NCI-H1417 treated with DMSO at 0.1 percent for 48 hours (cell line): ENCODE measurements at places on chromosomes 2 and 18.

DNA sequence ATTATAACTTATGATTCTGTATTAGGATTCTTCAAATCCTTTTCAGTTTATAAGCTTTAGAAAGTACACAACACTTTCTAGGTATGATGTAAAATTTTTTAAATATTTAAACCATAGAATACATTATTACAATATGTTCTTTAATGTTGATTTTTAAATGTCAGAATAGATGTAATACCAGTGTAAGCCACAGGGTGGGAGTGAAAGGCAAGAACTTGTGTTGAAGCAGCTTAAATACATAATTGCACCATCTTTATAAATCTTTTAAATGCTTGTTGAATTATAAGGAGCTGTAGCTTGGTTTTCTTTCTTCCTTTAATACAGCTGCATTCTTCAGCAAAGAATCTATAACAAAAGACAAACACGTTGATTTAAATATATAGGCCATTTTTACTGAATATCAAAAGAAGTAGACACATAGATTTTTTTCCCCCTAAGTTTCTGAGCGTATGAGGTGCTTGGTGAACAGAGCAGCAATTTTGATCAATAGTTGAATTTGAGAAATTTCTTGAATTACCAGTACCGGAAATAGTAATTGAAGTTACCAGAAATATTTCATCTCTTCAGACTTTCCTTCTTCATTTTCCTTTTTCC is 63.0 kb downstream of the TANK start:
- no peak for DNase-seq

DNA sequence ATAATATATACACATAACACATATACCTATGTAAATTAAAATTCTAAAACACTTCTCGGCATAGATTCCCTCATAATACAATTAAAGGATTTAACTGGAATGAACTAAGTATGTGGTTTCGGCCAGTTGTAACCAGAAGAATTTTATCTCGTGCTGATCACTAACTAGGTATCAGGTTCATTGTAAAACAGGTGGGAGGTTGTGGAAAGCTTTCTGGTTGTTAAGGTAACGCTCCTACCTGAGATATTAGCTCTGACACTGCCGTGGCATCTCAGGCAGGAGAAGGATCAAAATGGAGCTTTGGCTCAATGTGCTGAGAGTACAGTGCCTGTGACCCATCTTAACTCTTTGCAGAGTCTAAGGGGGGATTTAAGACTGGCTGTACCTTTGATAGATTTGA is 42.5 kb downstream of the SLC9A2 start:
- DNase-seq: no peak

GRCh38 chr2:187527262-187527661 is 27.0 kb downstream of the TFPI start:
- DNase-seq: no peak

DNA sequence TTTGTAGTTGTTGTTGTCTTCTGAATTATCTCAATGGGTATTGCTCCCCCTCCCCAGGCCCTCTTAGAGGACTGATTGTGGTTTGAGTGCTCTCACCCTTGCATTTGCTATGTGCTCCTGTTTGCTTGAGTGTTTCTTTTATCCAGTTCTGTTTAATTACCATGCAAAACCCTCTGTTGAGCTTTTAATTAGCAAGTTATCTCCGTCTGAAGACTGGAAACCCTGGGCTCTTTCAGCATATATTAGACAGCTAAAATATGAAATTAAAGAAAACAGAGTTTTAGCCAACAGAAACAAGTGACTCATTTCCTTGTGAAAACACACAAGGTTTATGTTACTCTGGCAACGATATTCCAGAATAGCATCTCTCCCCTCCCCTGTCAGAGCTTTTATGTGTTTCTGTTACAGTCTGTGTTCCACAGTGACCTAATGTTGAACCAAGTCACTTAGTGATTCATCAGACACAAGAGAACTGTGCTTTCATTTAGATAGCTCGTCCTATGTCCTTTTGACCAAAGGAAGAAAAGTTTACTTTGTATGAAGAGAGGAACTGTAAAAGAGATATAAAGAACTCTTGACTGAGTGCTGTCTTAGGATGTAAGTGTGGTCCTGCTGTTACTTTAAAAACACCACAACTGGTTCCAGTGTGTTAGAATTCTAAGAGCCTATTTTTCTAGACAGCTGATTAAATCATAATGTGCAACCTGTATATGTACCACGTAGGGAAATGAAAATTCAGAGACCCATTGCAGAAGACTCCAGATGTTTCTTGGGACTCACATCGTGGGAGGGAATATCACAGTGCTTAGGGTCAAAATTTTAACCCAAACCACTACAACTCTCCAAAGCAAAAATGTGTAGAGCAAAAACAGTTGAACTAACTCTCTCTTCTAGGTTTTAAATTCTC is 172.8 kb upstream of the RBMS1 start:
- DNase-seq: no peak

DNA sequence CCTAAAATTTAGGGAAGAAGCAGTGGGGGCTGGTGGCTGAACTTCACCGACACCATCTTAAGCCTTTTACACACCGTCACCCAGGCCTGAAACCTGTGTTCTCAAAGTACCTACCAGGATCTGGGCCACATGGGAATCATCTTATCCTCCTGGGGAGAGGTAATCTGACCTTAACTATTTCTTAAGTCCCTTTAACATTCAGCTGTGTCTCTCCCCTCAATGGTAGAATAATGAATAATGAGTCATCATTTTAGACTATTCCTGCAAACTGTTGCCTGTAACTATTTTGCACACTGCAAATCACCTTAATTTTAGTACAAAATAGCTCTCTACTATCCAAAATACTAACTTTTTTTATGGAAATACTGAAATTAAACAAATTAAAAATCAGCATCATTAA is 149.4 kb upstream of the KLF7 start:
- no peak for DNase-seq

DNA sequence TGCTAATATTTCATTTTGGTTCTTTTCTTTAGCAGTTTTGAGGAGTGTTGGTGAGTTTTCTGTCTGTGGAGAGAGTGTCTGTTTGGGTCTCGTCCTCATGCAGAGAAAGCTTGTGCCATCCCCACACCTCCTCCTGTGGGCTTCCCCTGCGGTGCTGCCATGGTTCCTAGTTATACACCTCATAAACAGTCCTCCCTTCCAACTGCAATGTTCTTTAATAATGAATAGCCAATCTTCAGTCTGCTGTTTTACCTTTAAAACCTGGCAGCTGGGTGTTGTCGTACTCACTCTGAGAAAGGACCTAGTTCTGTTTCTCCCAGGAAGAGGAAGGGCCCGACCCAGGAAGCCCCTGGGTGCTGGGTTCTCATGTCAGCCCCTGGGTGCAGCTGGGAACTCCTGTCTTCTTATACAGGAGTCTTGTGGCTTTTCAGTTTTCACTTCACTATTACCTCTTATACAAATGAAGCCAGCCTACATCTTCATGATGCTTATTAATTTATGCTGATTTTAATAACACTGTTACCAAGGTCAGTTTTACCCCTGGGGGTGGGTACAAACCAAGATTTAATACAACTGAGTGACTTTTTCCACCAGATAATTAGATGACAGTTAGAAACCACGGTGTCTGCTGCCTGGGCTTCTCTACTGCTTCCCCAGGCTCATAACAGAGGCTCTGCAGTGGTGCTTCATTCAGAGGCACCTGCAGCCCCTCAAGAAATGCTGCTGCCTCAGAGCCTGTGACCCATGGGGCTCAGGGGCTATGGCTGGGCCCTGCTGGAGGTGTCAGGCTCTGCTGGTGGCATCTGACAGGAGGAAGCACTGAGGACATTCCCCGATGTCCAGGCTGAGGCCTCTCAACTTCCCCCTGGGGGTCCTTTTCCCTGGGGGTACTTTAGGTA is 59.1 kb downstream of the COA5 start:
- no peak for DNase-seq

DNA sequence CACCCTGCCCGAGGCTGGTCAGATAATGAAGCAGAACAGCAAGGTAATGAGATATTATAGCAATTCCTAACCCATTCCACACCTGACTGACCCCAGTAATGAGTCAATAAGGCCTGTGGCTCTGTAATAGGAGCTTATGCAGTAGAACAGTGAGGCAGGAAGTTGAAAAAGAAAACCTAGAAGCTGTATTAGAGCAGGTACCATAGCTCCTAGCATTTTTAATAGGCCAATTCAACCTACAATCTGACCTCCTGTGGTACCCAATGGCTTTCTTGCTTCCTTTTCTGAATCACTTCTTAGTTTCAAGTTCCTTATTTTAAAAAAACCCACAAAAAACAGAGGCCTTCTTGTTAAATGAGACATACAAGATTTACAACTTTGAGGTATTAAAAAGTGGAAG is 43.6 kb upstream of the MAP2 start:
- DNase-seq: no peak

DNA sequence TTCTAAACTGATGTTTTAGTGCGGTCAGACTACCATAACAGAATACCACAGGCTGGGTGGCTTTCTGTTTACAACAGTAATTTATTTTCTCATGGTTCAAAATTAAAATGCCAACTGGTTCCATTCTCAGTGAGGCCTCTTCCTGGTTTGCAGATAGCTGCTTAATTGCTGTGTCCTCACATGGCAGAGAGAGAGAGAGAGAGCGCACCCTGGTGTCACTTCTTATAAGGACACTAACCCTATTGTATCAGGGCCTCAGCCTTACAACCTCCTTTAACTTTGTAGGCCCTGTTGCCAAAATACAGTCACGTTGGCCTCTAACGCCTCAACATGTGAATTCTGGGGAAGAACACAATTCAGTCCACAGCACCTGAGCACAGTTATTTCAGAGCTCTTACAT is 37.5 kb upstream of the ZNF385B start:
- no peak for DNase-seq

GRCh38 chr18:74773171-74773624 is 175.5 kb downstream of the ZNF407 start:
- DNase-seq: no peak

DNA sequence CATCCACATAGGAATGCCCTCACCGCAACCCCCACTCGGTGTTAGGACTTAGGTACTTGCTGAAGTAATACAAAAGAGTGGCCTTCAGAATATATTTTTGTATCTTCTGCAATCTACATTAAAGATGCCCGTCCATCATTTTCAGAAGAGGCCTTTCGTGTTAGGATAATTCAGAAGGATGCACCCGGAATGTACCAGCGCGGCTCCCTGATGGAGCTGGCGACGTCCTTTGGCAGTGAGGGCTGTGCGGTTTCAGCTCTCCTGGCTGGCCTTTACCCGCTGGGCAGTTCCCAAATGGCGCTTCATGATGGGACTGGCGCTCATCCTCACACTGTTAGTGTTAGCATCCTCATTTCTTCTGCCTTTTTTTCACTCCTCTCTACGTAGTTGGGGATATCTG is 15.3 kb downstream of the TWIST2 start:
- DNase-seq: no peak

DNA sequence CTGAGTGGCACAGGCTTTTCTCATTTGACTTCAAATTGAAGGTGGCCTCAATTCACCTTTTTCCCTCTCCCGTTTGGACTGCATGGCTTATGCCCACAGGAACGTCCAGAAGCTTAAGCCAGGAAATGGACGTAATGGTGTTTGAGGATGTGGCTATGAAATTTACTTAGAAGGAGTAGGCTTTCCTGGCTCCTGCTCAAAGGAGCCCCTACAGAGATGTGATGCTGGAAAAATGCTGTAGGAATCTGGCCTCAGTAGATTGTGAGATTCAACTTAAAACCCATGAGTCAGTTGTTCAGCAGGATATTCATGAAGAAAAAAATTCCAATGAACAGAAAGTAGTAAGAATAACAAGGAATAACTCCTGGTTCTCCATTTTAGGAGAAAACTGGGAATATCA is 129.0 kb downstream of the ICOS start:
- no peak for DNase-seq

- no peak for DNase-seq
Measured at GRCh38 chr2:179049203-179049545, 763 bp downstream of the CCDC141 start.

- no peak for DNase-seq
Measured at GRCh38 chr18:10878703-10879102, 270.7 kb downstream of the PIEZO2 start.

DNA sequence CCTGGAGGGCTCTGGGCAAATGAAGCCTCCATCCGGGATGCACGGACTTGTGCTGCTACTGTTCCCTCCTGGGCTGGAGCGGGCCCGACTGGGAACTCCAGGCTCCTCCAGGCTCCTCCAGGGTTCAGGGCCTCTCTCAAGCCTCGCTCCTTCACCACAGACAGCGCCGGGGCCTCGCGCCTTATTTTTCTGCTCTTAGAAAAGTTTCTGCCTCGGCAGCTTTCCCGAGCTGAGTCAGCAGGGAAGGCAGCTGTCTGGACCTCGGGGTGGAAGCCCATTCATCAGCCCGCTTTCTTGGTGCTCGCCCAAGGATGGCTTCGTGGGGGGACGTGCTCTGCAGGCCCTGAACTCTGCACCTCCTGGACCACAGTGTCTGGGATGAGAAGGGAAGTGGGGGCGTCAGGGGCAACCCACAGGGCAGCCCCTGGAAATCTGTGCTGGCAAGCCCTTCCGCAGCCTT is 12.9 kb upstream of the TEX51 start:
- DNase-seq: no peak

- no peak for DNase-seq
Measured at GRCh38 chr18:79579807-79580497, 99.7 kb upstream of the CTDP1 start.

DNA sequence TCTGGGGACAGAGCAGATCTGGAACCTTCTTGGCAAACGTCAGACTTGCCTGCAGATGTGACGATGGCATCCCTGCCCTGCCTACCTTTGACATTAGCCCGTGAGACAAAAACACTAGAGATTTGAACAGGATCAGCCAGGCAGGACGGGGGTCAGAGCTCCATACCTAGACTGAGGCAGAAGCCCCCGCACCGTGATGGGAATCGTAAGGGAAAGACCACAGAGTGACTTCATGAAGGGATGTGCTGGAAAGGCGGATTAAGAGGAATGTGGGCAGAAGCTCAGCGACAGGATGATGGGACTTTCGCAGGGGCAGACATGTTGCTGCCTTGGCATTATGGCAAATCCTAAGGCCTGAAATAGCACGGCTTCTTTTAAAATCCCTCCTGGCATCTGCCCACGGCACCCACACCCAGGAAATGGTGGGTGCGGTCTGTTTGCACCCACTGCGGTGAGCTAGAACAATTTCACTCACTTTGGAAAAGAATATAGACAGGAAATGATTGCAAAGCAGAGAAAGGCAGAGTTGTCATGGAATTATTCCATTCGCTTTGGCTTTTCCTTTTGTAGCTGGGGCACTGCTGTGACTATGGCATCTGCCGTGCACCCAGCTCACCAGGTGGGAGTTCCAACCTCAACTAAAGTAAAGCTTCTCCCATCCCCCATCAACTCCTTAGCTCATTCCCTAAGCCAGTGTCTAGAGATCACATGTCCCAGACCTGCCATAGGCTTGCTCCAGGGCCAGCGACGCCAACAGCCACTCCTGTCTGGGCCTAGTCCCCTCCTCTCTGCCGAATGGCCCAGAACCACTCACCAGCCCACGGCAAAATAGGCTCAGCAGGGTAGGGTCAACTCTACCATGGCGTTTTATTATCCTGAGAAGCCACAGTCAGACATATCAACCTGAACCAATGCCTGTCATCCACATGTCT is 112.7 kb upstream of the NPAS2 start:
- DNase-seq: no peak

GRCh38 chr2:233761040-233761769 is 1.1 kb downstream of the UGT1A1 start:
- DNase-seq: no peak

- DNase-seq: no peak
Measured at GRCh38 chr2:83961512-83961911, 497.6 kb downstream of the SUCLG1 start.

GRCh38 chr2:240465268-240465764 is 29.9 kb downstream of the GPC1 start:
- no peak for DNase-seq

- DNase-seq: no peak
Measured at GRCh38 chr2:241775223-241776177, 1.1 kb upstream of the GAL3ST2 start.
